Left kidney (tissue), 8 donors: ENCODE measurements at places on chromosomes 3 and 15. TPM values are rescaled to one million over a fixed set of nuclear protein-coding genes. Genes with fewer than 3 reads are reported as not detected.

DNA sequence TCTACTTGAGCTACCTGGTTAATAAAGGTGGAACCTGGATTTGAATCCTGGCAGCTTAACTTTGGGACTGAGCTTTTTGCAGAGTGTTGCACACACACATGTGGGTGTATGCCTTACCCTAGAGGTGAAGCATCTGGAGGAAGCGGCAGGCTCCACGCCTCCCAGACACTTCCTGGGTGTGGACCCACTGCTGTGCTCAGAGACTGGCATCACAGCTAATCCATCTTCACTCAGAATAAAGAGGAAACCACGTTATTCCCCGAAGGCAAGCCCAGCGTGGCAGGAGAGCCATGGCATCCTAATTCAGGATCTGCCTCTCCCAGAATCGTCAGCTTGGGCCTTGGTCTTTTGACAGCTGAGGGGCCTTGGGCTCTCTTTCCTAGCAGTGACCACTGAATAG lies 25.5 kb downstream of the CCDC13 start:
- DNase-seq = no peak

GRCh38 chr15:48646331-48646730 lies 822 bp upstream of the FBN1 start:
- no peak for DNase-seq

- DNase-seq = no peak
Observed at GRCh38 chr3:32700244-32700643, 15.3 kb downstream of the CNOT10 start.

The KCNMB3 gene
- 8.1 TPM for polyA plus RNA-seq

The GPR149 gene
- polyA plus RNA-seq = not detected

The AQR gene
- 50.3 TPM for polyA plus RNA-seq

The TRH gene
- polyA plus RNA-seq = 0.12 TPM

DNA sequence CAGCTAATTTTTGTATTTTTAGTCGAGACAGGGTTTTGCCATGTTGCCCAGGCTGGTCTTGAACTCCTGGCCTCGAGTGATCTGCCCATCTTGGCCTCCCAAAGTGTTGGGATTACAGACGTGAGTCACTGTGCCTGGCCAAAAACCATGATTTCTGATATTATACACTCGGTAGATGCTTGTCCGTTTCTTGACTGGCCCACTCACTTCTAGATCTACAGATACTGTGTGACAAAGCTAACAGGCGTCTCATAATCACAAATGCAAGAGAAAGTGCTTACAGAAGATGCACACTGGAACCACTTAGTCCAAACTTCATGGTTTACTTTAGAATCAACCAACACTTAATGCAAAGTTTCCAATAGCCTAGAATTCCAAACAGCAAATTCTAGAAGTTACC lies 8.4 kb downstream of the PROK2 start:
- DNase-seq = no peak

DNA sequence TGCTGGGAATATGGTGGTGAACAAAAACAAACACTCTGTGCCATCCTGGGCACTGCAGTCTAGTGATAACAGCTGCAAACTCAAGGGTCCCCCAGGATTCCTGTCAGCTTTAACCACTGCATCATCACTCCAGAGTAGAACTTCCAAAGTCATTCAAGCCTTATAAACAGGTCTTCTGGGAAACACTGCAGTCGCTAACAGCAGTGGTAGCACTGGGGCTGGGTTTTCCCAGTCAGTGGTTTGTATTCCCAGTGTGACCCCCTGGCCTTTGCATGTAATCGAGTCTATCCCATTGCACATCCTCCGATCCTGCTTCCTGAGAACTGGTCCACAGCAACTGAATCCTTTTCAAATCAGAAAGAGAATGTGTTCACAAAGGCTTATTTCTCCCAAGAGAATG lies 623.5 kb downstream of the EDEM1 start:
- no peak for DNase-seq

- DNase-seq = no peak
Observed at GRCh38 chr3:37455181-37455580, 280.8 kb upstream of the LRRFIP2 start.

The SYNPR gene
- polyA plus RNA-seq = not detected

DNA sequence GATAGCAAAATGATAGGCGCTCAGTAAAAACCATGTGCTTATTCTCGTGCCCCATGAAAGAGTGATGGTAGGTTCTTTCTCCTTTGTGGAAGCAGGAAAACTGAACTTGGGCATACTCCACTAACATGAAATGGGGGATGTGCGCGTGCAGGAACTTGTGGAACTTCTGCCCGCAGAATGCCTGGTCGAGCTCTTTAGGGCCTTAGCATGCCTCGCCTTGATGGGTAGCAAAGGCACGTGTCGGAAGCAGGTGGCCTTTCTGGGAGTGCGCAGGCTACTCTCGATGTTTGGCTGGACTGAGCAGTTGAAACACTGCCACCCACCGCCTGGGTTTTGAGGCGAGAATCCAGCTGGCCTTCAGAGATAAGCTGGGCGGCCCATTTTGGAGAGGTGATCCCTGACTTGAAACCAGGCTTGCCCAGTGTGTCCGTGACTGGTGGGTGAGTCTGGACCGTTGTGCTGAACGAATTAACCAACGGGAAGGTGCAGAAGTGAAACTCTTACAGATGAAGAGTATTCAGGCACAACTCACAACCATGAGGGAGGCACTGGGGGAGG lies 842 bp downstream of the PCCB start:
- DNase-seq = peak; percentile 37

The ROBO2 gene
- 106 TPM for polyA plus RNA-seq

DNA sequence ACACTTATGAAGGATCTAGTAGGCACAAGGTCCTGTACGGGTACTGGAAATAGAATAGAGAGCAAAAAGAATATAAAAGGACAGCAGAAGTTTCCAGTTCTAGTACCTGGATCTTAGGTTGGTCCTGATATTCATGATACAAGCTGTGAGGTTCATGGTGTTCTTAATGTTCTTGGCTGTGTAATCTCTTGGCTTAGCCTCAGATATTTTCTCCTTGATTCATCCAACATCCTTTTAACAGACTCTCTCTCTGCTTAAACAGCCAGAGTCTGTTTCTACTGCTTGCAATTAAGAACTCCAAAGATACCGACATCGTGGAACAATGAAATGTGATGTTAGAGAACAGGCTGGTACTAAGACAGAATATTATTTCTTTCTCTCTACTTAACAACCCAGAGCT lies 49.9 kb downstream of the CNTN3 start:
- no peak for DNase-seq

- no peak for DNase-seq
Observed at GRCh38 chr3:97959872-97960271, 12.4 kb downstream of the RIOX2 start.

GRCh38 chr3:189258261-189258660 lies 86.5 kb downstream of the TPRG1 start:
- no peak for DNase-seq

The PROK2 gene
- 0.08 TPM for polyA plus RNA-seq

DNA sequence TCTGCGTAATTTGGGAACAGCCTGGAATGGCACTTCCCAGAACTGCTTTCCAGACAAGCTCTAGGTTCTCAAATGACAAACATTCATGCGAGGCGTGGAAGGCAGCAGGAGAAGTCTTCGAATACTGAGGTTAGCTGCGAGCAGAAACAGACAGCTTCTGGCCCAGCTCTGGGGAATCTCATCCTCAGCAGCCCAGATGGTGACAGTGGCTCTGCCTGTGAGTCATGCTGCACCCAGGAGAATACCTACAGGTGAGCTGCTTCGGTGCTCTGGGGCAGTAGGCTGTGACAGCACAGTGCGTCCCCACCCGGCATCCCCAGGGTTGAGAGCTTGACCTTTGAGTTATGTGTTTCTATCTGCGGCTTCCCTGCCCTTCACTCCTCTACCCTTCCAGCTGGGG lies 258.6 kb downstream of the KLF13 start:
- DNase-seq = no peak

- no peak for DNase-seq
Observed at GRCh38 chr3:173253471-173253870, 112.4 kb upstream of the SPATA16 start.

DNA sequence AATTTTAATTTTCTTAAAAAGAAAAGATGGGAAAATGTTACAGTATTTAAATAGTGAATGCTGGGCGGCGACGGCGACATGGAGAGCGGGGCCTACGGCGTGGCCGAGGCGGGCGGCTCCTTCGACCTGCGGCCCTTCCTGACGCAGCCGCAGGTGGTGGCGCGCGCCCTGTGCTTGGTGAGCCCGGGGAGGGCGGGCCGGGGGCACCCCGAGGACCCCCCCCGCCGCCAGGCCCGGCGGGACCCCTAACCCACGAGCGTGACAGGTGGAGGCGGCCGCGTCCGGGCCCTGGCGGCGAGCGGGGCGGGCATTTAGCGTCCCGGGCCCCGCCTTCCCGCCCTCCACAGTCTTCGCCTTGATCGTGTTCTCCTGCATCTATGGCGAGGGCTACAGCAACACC lies 38.4 kb upstream of the GOLGA8J start:
- DNase-seq = no peak

DNA sequence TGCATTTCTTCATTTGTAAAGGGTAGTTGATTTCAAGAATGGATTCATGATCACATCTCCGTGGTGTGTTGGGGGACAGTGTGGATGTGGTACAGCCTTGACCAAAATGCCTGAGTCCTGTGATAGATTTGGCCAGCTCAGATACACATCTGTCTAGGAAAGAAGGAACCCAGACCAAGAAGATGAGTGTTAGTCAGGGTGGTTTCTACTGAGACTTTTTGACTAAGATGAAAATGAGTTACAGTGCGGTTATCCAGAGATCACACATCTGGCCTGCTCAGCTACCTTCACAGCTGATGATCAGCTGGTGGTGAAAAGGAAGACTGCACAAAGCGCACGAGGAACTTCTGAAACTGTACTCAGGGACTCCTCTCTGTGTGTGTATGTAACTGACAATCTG lies 68.0 kb downstream of the FNDC3B start:
- DNase-seq = no peak

The CIDEC gene
- polyA plus RNA-seq = not detected

DNA sequence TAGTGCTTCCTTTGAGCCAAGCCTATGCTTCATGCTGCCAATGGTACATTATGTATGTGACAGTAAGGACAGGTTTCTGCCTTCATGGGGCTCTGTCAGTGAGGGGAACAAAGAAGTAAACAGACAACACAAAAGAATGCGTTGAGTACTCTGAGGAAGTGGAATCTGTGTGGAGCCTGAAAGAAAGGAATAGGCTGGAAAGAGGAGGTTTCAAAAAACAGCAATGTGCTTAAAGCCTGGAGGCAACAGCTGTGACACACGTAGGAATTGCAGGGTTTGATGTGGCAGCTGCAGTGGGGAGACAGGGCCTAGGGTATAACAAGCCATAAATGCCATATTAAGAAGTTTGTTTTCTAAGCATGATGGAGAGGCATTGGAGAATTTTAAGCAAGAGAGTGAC lies 316.7 kb downstream of the CLSTN2 start:
- no peak for DNase-seq

DNA sequence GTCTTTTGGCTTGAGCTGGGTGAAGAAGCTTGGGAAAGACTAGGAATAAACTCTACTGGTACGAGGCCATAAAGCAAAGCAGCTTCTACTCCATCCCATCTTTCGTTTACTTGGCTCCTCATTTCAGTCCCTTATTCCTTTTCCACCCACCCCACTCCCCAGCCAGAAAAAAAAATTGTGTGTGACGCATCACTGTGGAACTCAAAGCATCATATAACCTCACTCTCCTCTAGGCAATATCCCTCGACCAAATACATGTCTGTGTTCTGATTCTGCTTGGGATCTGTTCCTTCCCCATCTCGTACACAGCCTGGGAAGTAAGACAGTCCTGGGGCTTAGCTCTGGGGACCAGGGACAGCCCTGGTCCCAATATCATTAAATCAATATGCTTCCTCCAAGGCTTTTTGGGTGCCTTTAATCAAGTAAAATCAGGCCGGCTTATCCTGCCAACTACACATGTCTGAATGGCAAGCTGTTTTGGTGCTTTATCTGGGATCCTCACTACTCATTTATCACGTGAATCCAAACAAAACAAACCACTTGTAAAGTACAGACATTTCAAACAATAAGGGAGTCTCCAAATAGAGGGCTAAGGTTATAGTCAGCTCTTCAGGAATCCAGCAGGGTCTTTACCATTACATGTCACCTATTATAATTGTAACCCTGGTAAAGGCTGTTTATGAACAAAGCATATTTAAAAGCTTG lies 74.9 kb upstream of the ZBED2 start:
- DNase-seq = no peak

The ZNF502 gene
- 16.8 TPM for polyA plus RNA-seq

GRCh38 chr15:52710050-52710707 lies 31.0 kb upstream of the ATOSA start:
- no peak for DNase-seq

The SPTBN5 gene
- 2.8 TPM for polyA plus RNA-seq

The PLA2G4D gene
- 0.07 TPM for polyA plus RNA-seq

GRCh38 chr3:170414202-170414663 lies 4.4 kb upstream of the CLDN11 start:
- peak; percentile 72 for DNase-seq

The DUOXA1 gene
- polyA plus RNA-seq = 0.23 TPM

The GASK1A gene
- polyA plus RNA-seq = 6.1 TPM

The PIF1 gene
- polyA plus RNA-seq = 17.9 TPM

- DNase-seq = no peak
Observed at GRCh38 chr3:65575376-65575840, 463.3 kb downstream of the MAGI1 start.

DNA sequence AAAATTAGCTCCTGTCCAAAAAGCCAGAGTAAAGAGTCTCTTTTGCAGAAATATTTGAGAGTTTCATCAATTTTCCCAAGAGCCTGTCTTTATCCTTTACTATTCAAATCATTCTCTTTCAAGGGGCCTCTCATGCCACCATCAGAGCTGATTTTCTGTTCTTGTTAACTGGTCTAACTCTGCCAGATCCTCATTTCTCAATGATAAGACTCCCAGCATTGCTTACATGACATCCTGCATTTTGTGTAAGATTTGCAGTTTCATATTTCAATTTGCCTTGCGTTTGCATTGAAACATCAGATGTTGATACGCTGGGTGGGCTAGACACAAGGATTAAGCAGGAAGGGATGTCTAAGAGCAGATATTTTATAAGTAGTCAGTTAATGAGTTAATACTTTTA lies 228.7 kb downstream of the TBL1XR1 start:
- no peak for DNase-seq

The SERPINI2 gene
- 1.9 TPM for polyA plus RNA-seq

The ELP6 gene
- 47.8 TPM for polyA plus RNA-seq

The TMEM266 gene
- polyA plus RNA-seq = 12.3 TPM

GRCh38 chr3:158744567-158745288 lies 12.5 kb upstream of the RARRES1 start:
- no peak for DNase-seq

DNA sequence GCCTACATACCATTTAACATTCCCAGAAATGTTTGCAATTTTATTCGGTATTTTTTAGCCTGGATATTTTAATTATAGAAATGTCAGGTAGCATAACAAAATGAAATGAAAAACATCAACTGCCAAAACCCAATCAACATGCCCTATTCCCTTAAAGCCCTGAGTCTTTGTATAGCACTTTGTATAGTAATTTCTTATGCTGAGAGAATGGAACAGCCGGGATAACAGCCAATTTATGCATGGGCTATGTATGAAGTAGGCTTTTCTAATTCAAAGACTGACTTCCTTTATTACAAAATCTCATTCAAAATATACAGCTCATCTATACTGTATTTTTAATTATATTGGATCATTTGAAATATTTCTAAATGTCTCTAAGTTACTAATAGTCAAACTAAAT lies 513.0 kb upstream of the NAALADL2 start:
- no peak for DNase-seq

- no peak for DNase-seq
Observed at GRCh38 chr3:101011136-101011535, 17.9 kb upstream of the ABI3BP start.
